ENCODE measurements at places on chromosomes 16 and 17. TPM values are rescaled to one million over a fixed set of nuclear protein-coding genes. Genes with fewer than 3 reads are reported as not detected.

Gene HOXB3
- 12.6 TPM for total RNA-seq

Gene TRPV3
- total RNA-seq: 1.2 TPM

Gene FBF1
- total RNA-seq: 5.5 TPM

Gene KRT24
- total RNA-seq: not detected

DNA sequence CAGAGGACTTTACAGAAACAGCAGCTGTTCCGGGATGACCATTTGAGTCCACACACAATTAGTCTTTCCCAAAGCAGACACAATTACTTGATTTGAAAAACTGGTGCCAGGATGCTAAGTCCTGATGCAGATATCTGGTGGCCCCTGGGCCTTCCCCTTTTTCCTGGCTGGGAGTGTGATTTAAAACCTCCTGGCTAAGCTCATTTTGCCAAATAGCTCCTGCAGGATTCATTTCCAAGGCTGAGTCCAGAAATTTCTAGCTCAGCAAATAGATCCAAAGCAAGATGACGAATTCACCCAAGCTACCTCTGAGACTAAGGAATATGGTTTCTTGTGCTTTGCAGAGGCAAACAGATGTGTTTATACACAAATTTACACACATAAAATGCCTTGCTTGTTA is 422.2 kb downstream of the CA10 start:
- no peak for DNase-seq

DNA sequence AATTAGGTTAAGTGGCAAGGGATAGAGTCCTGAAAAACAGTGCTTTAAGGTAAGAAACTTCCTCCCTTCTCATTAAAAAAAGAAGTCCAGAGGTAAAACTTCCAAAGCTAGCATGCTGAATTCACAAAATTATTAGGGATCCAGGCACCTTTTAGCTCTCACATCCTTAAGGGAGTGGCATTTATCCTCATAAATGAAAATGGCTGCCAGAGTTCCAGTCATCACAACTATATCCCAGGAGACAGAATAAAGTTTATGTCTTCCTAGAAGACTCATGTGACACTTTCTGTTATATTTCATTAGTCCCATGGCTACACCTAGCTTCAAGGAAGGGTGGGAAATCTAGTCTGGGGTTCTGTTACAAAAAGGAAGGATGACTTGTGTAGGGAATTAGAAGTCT is 23.3 kb upstream of the ADORA2B start:
- no peak for DNase-seq

DNA sequence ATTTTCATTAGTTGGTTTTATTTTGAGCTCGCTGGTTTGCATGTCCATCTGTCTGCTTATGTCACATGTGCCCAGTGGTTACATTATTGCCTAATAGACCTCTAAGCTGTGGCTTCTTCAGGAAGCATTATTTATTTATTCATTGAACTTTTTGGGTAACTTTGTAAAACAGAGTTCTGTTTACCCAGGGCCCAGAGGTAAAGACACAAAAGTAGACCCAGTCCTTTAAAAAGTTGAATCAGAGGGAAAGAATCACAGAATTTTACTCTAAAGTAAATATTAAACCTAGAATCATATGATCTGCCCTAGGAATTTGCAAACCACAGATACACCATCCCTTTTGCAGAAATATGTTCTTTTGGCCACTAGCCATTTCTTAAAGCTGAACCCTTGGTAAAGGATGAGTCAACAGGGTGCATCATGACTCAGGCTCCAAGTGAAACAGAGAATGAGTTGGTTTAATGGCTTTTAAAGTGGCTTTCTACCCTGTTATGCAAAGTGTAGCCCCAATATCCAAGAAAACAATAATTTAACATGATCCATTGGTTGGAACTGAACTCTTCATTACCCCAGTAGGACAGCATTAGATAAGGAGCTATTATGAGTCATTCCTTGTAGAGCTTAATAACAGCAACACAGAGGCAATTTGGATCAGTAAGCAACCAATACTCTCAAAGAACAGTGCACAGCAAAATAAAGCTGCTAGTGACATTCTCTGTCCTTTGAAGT is 236.3 kb downstream of the KCNJ2 start:
- DNase-seq: no peak

DNA sequence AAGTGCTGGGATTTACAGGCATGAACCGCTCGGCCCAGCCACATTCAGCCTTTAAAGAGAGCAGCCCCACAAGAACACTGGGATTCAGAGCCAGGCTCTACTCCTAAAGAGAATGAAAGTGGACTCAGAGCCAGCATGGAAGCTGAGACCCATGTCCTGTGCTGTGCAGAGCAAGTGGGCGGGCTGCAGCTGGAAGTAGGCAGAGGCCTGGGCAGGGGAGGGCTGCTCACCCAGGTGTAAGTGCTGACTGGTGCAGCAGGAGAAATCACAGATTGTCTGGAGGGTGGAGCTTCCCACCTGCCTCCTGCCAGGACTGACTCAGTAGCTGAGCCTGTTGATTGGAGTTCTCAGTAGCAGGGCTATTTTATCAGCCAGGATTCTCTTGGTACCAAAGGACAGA is 178.7 kb downstream of the KATNIP start:
- no peak for DNase-seq

All from mesenteric fat pad (tissue), 1 donor.